ENCODE measurements at places on chromosomes 6 and 20.

DNA sequence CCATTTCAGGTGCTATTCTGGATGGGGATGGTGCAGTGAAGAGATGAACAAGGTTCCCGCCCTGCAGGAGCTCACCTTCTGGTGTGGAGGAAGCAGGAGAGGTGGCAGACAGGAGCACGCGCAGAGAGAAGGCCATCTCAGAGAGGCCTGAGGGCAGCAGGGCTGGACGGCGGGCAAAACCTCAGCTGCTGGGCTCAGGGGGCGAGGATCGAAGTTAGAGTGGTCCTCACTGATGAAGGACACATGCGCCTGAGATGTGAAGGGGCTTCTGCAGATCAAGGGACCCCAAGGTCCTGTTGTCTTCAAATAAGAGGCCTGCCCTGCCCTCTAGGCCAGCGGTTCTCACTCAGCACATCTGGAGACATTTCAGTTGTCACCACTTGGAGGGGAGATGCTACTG lies 198.4 kb upstream of the PMEPA1 start:
- DNase-seq = no peak

- DNase-seq = no peak
Observed at GRCh38 chr20:11912013-11912658, 5.6 kb upstream of the BTBD3 start.

GRCh38 chr20:20344476-20344875 lies 23.4 kb upstream of the INSM1 start:
- DNase-seq = no peak

DNA sequence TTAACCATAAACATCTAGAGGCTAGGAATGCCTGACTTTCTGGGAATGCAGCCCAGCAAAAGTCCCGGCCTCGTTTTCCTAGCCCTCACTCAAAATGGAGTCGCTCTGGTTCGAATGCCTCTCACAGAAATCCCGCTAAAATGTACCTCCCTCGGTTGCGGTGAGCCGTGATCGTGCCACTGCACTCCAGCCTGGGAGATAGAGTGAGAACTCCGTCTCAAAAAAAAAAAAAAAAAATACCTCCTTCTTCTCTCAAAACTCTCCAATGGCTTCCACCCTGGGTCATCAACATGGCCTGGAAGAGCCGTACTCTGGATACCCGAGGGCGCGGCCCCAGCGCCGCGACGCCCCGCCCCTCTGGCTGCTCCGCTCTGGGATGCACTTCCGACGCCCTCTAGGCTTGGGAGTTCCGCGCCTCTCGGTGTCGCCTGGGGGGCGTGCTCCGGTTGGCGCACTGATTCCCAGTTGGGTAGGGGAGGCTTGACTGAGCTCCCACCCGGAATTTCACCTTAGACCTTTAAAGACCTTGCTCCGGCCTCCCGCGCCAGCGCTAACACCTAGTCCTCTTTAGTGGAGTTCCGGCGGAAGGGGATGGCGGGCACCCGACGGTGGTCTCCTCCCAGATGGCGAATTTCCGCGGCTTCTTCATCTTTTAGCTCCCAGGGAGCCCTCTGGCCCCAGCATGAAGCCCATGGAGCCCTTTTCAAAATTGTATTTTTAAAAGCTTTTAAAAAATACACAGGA lies 12.3 kb downstream of the HMGN4 start:
- peak; percentile 13 for DNase-seq

DNA sequence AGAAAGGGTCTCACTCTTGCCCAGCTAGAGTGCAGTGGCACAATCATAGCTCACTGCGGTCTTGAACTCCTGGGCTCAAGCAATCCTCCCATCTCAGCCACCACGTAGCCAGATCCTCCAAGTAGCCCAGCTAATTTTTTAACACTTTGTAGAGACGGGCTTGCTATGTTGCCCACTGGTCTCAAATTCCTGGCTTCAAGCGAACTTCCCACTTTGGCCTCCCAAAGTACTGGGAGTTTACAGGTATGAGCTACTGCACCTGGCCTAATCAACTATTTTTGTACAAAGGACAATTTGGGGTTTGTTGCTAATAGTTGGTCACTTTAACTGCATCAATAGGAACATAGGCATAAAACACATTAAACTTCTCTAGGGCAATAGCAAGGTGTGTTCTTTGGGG lies 29.9 kb upstream of the SYNCRIP start:
- DNase-seq = no peak

GRCh38 chr20:47317127-47317895 lies 39.2 kb downstream of the ZMYND8 start:
- DNase-seq = peak; percentile 98

- no peak for DNase-seq
Observed at GRCh38 chr20:3032624-3033023, 10.8 kb upstream of the GNRH2 start.

GRCh38 chr20:19981031-19981451 lies 36.1 kb upstream of the NAA20 start:
- peak; percentile 59 for DNase-seq

DNA sequence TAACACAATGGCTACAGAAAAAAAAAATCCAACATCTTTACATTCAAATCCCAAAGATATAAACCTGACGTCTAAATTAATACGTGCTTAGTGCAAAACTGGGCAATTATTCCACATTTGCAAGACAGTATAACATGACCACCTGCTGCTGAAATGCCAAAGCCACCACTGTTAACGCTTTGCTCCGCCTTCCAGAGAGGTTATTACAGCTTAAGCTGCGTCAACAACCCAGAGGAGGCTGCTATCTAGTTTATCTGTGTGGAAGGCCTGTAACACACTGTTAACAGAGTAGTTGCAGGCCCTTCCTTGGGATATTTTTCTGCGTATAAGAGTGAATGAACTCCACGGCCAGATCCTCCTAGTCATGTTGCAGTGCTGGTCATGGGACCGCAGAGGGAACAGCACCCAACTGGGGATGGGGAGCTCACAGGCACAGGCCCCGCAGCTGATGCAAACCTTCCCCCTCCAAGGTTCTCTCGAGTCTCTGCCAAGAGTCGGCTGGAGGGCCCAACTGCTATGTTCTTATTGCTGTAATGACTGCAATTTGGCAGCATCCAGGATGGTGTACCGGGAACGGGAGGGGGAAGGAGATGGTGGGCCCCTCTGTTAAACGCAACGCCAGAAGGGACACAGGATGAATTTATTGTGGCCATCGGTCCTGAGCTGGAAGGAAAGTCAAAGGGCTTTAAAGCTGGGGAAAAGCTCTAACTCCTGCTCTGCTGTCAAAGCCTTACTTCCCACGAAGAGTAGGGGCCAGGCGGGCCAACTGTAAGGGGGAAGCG lies 993 bp upstream of the NCOA7 start:
- DNase-seq = peak; percentile 44

- DNase-seq = peak; percentile 64
Observed at GRCh38 chr6:124870611-124871459, 91.4 kb upstream of the RNF217 start.

DNA sequence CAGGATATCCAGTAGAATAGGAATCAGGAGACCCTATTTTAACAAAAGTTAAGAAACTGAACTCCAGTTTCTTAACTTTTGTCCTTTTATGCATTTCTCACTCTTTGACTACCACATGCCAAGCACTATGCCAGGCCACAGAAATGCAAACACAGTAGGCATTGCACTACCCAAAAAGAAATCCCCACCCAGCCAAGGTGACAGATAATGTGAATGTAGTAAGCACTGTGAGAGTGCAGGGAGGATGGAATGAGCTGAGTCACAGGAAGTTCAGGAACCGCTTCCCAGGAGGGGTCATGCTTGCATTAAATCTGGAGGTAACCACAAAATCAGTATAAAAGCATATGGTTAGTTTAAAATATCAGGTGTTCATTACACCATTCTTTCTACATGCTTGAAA lies 20.1 kb upstream of the FAM83C start:
- DNase-seq = peak; percentile 96

DNA sequence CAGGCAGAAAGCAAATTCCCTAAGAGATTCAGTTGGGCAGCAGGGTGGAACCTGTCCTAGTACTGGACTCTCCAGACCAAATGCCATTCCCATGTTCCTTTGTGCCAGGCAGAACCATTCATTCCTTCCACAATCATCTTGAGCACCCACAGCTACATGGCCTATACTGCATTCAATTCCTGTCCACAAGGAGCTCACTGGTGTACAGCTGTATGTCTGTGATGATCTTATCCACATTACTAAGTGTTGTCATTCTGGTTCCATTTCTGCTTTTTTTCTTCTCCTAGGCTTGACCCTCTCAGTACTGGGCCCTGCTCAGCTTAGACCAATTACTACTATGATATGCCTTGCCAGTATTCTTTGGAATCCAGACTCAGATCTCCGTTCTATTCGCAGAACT lies 27.5 kb downstream of the MAN1A1 start:
- DNase-seq = no peak

DNA sequence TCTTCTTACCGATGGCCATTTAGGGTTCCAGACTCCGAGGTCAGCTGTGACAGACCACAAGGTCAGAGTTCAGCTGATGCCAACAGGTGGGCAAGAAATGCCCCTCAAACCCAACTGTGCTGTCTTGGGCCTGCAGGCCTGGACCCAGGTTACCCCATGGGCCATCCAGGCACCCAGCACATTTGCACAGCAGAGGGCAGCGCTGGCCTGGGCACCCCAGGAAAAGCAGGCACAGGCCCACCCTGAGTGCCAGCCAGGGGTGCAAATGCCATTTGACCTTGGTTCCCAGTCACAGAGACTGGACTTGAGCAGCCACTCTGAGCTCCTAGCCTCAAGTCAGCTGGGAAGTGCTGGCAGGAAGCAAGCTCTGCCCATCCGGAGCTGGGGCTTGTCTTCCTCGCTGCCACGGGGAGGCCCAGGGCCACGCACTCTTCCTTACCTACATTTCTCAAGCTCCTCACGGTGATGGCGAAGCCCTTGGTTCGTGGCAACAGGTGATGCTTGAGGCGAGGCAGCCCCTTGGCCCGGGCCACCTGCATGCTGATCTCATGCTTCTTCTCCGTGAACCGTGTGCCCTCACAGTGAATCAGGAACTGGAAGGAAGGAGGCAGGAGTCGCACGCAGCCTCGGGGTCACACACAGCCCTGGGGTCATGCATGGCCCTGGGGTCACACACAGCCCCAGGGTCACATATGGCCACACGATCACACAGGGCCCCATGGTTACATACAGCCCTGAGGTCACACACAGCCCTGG lies 120.8 kb downstream of the AGPAT4 start:
- no peak for DNase-seq

- DNase-seq = no peak
Observed at GRCh38 chr6:144215402-144215931, 65.2 kb downstream of the STX11 start.

DNA sequence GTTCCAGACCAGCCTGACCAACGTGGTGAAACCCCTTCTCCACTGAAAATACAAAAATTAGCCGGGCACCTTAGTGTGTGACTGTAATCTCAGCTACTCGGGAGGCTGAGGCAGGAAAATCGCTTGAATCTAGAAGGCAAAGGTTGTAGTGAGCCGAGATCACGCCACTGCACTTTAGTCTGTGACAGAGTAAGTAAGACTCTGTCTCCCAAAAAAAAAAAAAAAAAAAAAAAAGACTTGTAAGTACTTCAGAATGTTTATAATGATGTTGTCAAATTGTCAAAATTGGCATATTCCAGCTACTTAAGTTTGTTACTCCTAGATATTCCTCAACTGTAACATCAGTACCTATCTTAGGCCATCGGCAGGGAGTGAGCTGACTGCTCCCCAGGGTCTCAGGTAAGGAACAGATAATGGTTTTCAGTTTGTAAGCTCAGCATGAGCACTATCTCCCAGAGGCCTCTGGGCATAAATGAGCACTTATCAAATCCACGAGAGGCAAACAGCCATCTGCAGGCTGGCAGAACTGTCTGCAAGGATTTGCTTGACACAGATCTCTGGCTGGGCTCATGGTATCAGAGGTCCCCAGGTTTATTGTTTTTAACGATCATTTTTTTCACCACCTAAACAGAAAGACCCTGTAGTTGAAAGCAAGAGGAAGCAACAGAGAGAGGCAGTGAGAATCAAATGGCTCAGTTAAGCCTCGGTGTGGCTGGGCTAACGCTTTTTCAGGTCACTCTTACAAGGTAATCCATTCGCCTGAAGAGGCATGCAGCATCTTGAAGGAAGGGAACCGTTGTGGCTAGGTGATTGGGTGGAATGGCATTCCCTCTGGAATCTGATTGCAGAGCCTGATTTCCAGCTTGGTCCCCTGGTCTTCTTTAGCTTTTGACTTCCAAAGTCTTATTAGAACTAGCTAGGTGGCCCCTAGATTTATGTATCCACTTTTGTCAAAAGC lies 115.9 kb downstream of the LY86 start:
- no peak for DNase-seq

DNA sequence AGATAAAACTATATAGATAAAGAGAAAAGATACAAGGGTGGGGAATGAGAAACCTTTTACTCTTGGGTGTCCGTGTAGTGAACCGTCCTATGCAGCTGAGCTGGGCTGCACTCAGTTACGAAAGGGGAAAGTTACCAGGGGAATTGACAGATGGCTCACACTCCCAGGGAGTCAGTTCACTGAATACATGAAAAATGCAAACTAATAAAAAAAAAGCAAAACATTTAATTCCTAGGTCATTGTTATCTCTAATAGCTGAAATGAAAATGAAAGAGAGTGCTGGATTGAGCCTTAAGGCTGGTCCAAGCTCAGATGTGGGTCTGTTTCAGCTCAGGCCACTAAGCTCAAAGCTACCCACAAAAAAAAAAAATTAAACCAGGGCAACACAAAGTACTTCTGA lies 138.0 kb downstream of the THBS2 start:
- DNase-seq = peak; percentile 11

- DNase-seq = peak; percentile 52
Observed at GRCh38 chr6:38024908-38025307, 205.4 kb downstream of the ZFAND3 start.

DNA sequence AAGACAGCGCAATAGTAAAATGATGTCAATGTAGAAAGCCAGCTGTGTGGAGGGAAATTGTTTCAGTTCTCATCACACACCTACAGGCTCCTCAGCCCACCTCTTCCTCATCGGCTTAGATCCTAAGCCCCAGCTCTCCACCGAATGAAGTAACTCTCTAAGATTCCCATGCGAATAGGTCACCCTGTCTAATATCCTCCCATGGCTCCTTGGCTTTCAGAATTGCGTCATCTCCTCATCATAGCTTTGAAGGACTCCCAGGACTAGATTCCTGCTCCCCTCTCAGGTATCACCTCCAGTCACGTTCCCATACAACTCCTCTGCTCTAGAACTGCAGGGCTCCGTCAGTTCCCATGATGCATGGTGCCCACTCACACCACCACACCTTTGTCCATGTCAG lies 16.2 kb upstream of the SLC22A16 start:
- peak; percentile 23 for DNase-seq

- DNase-seq = peak; percentile 32
Observed at GRCh38 chr6:106546261-106546690, 83.0 kb downstream of the RTN4IP1 start.

DNA sequence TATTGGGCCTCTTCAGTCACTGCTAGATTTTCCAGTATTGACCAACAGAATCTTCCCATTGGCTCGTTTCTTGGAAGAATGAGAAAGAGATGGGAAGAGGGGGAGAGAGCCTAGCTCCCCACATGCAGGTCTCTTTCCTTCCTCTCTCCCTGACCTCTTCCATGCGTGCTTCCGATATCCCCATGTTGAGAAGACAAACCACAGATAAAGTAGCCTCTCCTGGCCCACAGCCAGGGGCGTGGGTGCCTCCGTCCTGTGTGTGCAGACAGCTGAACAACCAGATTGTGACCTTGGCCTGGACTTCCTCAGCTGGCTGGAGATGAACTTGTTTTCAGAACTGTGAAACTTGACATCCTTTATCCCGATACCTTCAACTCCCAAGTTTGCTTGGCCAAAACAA lies 71.0 kb downstream of the EDN3 start:
- no peak for DNase-seq

All from IMR-90 (cell line).